ENCODE measurements at places on chromosomes 7 and 10. TPM values are rescaled to one million over a fixed set of nuclear protein-coding genes. Genes with fewer than 3 reads are reported as not detected.

DNA sequence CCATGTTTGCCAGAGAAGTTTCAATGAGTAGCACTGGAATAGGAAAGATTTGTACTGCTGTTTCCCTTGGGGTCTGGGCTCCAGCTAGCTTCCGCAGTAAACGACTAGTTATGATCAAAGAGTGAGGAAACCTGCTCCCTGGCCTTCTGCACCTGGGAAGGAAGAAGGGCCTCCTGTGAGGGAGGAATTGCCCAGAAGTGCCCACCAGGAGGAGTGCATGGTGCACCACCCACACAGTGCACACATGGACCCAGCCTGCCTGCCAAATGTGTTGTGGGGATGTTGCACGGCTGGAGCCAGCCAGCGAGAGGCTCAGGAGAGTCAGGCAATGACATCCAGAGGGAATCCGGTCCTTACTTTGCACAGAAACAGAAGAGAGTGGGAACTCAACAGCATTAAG is 27.0 kb upstream of the FAM107B start:
- no peak for DNase-seq

- DNase-seq: peak; percentile 18
These were observed 34.9 kb upstream of the STEAP1 start for GRCh38 chr7:90119178-90119971.

- no peak for DNase-seq
These were observed 65.1 kb downstream of the CLEC2L start for GRCh38 chr7:139588632-139589031.

NFE2L3 gene
- 108 TPM for total RNA-seq

DNA sequence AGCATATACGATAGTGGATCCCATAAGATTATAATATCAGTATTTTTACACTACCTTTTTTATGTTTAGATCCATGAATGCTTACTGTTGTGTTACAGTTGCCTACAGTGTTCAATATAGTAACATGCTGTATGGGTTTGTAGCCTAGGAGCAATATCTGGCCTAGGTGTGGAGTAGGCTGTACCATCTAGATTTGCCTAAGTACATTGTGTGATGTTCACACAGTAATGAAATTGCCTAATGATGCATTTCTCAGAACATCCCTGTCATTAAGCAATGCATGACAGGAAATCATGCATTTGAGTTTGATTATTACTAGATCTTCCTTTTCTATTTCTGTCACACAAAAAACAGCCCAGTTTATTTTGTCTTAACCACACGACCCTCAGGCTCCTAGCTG is 14.5 kb downstream of the CBX3 start:
- no peak for DNase-seq

DNA sequence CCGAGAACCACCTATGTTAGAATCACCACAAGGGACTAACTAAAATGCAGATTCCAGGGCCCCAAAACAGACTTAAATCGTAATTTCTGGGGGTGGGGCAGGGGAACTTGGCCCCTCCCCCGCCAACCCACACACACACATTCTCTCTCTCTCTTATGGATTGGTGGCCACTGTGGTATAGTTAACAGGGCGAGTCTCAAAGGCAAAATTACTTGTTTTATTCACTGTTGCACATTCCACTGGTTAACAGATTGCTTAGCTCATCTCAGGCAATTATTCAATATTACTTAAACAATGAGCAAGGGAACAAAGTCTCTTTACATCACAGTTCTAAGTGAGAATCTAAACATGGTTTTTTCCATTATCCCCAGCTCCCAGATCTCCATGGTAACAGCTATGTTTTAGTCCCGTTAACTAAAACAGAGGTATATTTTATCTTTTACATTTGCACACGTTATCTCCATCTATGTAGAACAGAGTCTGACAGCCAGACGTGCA is 38.5 kb downstream of the IGF2BP3 start:
- peak; percentile 24 for DNase-seq

DNA sequence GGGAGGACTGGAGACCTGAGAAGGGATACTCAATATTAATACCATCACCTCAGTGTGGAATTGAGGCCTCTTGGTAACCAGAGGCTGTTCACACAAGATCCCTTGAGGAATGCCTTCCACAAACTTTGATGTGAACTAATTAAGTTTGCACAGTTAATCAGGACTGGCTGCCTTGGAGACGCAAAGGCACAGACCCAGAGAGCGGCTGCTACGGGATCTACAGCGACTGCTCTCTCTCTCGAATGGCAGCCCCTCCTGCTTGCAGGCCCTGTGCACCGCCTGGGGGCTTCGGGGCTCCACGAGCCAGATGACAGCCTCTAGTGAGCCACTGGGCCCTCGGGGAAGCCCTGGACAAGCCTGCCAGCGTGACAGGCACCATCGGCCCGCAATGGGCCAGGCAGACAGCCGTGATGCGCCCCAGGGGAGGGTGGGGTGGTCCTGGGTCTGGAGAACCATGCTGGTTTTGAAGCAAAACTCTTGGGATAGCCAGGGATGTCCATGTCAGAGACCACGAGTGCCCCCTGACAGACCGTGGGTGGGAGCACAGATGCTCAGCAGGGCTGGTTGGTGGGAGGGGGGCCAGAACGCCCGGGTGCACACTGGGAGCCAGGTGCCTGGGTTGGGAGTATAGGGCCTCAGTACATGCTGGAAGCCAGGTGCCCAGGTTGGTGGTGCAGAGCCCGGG is 195.6 kb downstream of the ELFN1 start:
- DNase-seq: no peak

Measured in Calu3 (cell line).